ENCODE measurements at places on chromosomes 3 and 15. TPM values are rescaled to one million over a fixed set of nuclear protein-coding genes. Genes with fewer than 3 reads are reported as not detected.

- H3K27ac ChIP-seq, result peak overlapping the region; percentile 60
- no peak for DNase-seq
- H3K4me3 ChIP-seq, result no peak overlapping the region
- H3K4me1 ChIP-seq, result no peaks in the 10 kb centered on the region
- no peaks in the 10 kb centered on the region for H3K27me3 ChIP-seq
- H3K36me3 ChIP-seq, result no peaks in the 10 kb centered on the region
Measured at GRCh38 chr15:77541421-77542181, 91.1 kb downstream of the LINGO1 start.

- no peak overlapping the region for H3K4me3 ChIP-seq
- H3K4me1 ChIP-seq, result no peaks in the 10 kb centered on the region
- DNase-seq, result no peak
- H3K27me3 ChIP-seq, result no peaks in the 10 kb centered on the region
- H3K36me3 ChIP-seq, result no peaks in the 10 kb centered on the region
Measured at GRCh38 chr3:161508852-161509477, 12.4 kb downstream of the OTOL1 start.

GRCh38 chr3:132286035-132286434 is 31.2 kb upstream of the ACP3 start:
- no peak overlapping the region for H3K4me3 ChIP-seq
- H3K36me3 ChIP-seq, result no peaks in the 10 kb centered on the region
- no peak for DNase-seq
- no peaks in the 10 kb centered on the region for H3K4me1 ChIP-seq
- no peak overlapping the region for H3K27ac ChIP-seq
- H3K27me3 ChIP-seq, result no peaks in the 10 kb centered on the region

The ANKRD34C gene
- not detected for total RNA-seq

The CD200 gene
- 21.0 TPM for total RNA-seq

Measured in uterus (tissue), 4 donors.